ENCODE measurements at places on chromosomes 7 and 10.

DNA sequence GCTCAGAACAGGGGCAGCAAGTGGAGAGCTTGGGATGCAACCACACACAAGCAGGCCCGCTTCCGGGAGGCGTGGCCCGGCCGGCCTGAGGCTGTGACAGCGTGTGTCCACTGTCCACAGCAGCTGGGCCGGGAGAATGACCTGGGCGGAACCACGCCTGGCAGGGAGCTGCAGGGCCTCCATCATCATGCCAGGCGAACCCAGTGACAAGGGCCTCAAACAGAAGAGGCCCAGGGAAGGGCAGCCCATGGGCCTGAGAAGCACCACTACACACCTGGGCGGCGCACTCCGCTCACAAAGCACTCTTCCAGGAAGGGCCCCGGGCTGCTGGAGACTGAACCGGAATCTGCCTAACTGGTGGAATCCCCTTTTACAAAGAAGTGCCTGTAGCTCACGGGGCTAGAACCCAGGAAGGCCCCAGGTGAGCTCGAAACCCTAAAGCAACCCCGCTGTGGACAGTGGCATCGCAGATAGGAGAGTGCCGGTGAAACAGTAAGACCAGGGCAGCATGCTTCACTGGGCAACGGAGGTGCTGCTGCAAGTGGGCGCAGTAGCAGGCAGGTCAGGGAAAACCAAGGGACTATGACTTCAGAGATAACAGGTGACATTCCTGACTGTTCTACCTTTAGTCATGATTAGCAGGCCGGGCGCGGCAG lies 66.0 kb downstream of the MAD1L1 start:
- DNase-seq, result no peak

DNA sequence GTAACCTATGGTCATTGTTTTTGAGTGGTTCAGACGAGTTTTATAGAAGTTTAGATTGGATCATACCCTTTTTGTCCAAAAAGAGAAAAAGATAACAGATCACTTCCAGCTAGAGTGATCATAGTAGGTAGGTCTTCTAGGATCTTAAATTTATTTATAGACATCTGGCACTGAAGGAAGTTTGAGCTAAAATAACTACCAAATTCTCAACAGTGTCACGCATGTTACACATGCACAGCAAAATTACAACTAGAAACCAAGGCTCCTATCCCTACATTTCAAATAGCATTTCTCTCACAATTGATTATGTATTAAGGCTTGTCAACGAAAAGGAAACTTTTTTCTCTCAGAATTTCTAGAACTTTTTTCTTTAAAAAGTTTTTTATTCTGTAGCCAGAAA lies 2.3 kb downstream of the CALU start:
- no peak for DNase-seq

GRCh38 chr7:18693406-18693805 lies 197.9 kb downstream of the HDAC9 start:
- DNase-seq, result peak; percentile 14

- DNase-seq, result no peak
Observed at GRCh38 chr7:98903246-98903645, 24.9 kb downstream of the TRRAP start.

GRCh38 chr7:128827248-128827958 lies 2.8 kb upstream of the FLNC start:
- DNase-seq, result peak; percentile 80

DNA sequence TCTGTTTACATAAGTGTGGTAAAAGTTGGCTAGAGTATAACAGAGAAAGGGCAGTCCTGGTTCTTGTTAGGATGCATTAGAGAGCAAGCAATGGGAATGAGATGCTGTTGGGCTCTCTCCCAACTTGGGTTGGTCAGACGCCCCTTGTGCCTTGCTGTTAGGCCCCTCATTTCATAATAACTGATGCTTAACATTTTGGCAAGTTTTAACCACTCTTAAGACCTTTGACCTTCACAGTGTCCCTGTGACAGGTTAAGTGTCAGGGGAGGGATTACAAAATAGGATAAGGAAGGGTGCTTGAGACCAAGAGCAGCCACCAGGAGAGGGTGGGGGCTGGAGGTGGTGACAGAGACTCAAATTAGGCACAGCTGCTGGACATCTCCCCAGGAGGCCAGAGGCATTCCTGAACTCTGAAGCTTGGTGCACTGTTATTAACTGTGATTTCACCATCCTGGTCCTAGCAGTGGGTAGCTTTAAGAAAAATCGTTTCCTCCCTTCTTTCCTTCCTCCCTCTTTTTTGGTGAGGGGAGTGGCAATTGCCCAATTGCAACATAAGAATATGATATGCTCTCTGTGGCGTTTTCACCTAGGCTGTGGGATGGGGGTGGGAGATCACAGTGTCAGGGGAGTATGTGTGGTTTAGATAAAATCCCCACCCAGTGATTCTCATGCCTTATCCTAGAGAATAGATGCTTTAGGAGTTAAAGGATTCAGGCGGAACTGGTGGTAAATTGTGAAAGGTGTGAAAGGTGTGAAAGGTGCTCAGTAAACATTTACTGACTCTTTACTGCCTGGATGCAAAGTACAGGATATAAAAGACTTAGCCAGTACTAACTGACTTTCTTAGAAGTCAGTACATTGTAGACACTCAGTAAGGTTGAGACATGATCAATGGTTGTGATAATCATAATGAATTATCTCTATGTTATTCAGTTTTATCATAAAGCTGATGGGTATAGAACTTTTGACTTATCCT lies 270.5 kb downstream of the BICC1 start:
- no peak for DNase-seq

DNA sequence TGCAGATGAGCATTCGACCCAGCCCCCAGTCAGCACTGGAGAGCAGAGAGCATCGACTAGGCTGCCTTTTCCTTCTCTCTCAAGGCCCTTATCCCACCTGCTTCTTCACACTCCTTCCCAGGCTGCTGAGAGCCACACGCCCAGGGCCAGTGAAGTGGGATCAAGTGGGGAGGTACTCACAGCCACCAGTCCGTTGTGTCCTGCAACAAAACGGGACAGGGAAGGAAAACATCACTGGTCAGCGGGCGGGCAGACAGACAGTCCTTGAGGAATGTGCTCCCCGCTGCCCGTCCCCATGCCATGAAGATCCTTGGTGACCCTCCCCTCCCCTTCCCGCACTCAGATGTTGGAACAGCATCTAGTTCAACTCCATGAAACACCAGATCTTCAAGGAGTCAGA lies 4.2 kb downstream of the PYROXD2 start:
- DNase-seq, result no peak

DNA sequence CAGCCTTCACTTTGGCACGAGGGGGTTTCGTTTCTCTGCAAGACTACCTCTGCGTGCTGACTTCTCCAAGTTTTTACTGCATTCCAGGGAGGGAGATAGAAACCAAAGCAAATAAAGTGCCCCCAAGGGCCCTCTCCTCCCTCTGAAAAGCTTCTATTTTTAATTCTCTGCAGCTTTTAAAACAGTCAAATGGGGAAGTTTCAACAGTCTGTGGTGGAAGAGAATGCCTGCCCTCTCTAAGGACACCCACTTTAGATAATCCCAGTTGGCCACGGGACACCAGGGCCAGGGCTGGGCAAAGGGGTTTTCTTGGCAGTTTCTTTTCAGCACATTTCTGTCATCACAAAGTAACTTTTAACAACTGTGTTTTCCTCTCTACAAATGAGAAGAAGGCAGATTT lies 386.7 kb upstream of the NPVF start:
- DNase-seq, result no peak

DNA sequence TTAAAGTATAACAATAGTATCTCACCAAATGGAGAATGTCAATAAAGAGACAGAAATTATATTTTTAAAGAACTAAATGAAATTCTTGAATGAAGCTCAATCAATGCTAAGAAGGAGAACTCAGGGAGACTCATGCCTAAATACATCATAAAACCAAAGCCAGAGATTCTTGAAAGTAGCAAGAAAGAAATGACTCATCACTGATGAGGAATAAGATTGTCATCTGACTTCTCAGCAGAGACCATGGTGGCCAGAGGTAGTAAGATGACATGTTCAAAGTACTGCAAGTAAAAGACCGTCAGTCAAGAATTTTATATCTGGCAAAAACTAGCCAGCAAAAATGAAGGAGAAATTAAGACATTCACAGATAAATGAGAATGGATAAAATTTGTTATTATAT lies 399.0 kb downstream of the GRID1 start:
- DNase-seq, result peak; percentile 32

- no peak for DNase-seq
Observed at GRCh38 chr7:17131983-17132655, 166.3 kb upstream of the AHR start.

GRCh38 chr10:98272656-98273055 lies 4.7 kb upstream of the LOXL4 start:
- no peak for DNase-seq

- DNase-seq, result no peak
Observed at GRCh38 chr10:132175408-132175807, 11.3 kb upstream of the DPYSL4 start.

DNA sequence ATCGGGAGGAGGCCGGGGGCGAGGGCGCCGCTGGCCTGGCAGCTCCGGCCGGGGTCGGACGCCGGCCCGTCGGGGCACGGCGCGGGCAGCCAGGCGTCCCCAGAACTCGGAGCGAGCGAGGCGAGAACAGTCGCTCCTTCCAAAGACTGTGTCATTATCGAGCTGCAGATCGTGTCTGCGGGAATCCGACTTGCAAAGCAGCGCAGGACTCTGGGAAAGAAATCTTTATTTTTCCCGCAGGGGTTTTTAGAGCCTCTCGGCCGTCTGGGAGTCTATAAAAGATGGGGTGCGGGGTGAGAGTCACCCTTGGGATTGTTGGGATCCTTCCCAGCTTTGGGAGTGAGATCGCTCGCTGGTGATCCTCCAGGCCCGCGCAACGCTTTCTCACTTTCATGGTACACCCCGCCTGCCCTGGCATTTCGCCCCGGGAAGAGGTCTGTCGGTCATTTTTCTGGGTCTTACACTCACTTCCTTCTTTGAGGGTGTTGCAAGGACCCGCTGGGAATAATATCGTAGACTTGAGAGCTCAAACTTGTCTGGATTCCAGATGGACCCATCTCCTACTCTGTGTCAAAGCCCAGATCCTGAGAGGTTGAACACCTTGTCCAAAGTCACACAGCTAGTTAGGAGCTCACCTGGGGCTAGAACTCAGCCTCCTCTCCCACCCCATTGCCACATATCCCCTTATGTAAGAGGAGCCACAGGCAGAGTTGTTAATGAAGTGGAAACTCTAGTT lies 1.0 kb downstream of the UBTD1 start:
- peak; percentile 9 for DNase-seq

DNA sequence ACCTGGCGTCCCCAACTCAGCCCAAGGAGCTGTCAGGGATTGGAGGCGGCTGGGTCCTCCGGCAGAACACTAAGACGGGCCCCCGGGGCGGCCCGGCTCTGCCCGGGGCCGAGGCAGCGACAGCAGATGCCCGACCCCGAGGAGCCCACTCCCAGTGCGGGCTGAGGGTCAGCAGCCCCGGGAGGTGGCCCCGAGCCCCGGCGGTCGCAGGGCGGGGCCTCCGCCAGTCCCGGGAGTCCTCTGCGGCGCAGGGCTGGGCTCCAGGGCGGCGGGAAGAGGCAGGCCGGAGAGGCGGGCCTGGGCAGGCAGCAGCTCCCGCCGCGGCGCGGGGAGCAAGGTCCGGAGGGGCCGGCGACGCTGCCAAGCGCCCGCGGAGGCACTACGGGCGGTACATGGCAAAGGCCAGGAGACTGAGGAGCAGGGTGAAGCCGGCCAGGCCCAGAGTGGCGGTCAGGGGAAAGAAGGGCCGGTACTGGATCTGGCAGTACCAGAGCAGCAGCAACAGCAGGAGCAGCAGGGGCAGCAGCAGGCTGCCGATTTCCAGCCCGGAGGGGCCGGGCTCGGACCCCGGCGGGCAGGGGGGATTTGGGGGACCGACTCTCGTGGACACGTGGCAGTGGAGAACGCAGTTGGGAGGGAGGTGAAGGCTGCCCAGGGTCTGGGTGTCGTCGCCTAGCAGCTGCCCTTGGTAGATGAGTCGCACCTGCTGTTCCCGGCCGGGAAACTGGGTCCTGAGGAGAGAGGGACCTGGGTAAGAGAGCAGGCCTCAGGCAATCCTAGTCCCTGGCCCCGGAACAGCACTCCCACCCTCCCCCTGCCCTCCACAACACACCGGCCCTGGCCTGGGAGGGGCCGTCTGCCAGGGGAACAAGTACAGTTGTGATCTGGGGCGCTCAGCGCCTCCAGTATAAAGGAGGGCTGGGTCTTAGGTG lies 827 bp upstream of the FASTK start:
- DNase-seq, result no peak

Measured in urothelium cell line (cell line).